ENCODE measurements at places on chromosomes 7 and 10.
A peak's percentile ranks its signal among the peaks of the same experiment; 100 is the strongest.

GRCh38 chr10:130463876-130464364, 327.7 kb downstream of the GLRX3 start:
- no peak for DNase-seq

DNA sequence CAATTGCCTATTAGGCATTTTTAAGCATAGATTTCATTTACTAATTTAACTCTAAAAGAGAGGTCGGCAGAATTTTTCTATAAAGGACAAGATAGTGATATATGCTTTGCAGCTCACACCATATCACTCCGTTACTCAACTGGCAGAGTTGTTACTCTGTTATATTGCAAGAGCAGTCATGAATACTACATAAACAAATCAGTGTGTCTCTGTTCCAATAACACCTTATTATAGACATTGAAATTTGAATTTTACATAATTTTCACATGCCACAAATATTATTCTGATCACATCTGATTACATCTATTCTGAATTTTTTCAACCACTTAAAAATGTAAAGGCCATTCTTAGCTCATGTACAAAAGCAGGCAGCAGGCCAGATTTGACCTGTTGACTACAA, 853.9 kb upstream of the LRRTM3 start:
- DNase-seq = no peak

DNA sequence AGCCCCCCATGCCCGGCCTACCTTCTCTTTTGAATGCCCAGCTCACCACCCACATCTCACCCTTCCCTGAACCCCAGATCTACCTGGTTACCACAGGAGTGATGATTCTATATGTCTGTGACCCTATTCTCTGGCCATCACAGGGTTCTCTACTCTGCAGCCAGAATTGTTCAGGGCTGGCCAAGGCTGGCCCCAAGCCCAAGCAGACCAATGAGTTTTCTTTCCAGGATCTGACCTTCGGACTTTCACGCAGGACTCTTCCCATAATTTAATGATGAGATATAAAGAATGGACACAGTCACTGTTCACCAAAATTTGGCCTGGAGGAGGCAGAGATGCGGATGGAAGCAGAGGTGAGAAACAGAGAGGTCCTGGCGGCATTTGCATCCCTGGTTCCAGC, 72.6 kb downstream of the PIP4K2A start:
- no peak for DNase-seq

- DNase-seq = no peak
Measured at GRCh38 chr10:91610444-91610843, 22.4 kb downstream of the PPP1R3C start.

GRCh38 chr10:12975906-12976305, 25.6 kb downstream of the CCDC3 start:
- DNase-seq = no peak

DNA sequence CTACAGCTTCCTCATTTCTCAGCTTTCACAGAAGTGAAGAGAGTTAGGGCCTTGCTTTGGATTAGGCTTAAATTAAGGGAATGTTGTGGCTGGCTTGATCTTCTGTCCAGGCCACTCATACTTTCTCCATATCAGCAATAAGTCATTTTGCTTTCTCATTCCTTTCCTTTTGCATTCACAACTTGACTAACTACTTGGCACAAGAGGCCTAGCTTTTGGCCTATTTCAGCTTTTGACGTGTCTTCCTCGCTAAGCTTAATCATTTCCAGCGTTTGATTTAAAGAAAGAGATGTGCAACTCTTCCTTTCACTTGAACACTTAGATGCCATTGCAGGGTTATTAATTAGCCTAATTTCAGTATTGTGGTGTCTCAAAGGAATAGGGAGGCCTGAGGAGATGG, 712.0 kb downstream of the INHBA start:
- no peak for DNase-seq

- DNase-seq = peak; percentile 89
Measured at GRCh38 chr10:93746844-93747284, 10.9 kb upstream of the LGI1 start.

GRCh38 chr10:13787015-13787421, 200.3 kb downstream of the PRPF18 start:
- no peak for DNase-seq

- DNase-seq = no peak
Measured at GRCh38 chr7:24284699-24285506, 913 bp downstream of the NPY start.

DNA sequence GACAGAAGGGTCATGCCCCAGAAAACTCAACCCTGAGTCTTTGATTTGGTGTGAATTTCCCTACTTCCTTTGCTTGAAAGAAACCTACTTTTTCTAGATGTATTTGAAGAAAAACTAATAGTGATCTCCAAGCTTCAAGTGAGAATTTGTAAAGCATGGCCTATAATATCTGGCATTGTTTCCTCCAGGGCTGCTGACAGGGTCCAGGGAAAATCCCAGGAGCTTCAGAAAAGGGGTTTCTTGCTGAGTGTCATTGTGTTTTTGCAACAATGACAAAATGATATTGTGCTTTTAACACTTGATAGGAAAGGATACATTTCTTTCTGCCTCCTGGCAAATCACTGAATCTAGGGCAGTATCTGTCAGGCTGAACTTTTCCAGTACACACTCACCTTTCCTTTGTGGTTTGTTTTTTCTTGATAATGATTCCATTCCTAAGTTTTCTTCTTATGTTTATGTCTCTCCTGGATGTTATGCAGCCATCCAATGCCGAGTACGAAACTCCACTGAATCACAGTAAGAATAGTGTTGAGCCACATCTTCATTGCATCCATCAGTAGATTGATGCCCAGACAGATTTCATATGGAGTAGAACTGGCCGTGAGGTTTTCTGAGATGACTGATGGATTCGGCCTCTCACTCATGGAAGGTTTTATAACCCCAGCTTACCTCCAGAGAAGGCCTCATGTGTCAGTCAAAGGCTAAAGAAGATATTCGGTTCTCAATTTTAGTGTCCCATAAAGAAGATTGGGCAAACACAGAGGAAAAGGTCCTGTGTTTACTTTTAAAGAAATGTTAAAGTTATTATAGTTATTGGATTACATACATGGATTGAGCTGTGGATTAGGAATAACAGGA, 76.9 kb upstream of the STEAP1B start:
- no peak for DNase-seq

DNA sequence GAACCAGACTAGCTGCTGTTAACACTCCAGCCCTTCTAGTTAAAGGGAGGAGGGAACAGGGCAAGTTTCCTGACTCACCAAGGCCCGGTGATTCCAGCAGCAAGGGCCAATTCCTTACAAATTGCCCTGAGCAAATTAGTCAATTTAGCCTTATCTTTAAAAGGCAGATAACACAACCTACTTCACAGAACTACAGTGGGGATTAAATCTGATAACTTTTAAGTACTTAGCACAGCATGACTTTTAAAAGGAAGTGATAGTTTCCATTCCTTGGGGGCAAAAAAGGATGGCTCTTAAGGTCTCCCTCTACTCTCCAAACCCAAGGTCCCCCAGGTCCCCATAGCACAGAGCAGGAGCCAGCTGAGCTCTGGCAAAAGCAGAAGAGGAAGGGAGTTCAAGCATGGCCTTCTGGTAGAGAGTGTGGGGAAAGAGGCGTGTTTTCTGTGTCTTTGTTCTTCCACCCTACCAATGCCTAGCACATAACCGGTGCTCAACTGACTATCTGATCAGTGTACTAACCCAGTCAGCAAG, 4.0 kb downstream of the CDCA7L start:
- peak; percentile 19 for DNase-seq

DNA sequence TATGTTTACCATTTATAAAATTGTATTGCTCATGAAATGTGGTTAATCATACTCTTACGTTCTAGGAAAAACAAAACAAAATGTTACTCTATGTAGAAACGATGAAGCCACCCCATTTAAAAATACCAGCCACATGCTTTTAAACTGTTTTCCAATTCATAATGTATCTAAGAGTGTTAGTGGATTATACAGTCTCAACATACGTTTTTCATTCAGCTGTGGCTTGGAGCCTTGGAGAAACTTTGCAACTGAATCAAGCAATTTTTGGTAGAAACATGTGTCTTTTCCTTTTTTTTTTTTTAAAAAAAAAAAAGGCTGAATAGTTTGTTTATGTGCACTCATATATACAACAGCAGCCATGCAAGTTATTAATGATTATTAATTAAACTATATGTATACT, 378.0 kb upstream of the SEMA3D start:
- DNase-seq = no peak

GRCh38 chr7:114889646-114890285, 32.1 kb upstream of the MDFIC start:
- no peak for DNase-seq

DNA sequence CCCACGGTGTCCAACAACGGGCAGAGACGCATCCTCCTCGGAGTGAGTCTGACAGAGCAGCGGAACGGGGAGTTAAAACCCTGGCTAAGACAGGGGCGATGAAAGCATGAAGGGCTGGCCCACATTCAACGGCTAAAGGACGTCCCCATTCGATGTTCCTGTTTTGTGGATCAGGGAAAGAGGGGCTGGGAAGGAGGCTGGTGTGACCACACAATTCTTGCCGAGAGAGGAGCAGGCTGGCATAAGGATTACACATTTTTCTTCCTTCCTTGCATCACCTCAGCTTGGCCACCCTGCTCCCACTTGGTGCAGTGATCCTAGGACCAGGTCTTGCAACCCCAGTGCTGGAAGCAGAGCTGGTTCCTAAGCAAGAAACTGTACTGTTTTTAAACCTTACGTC, 67.7 kb downstream of the GNA12 start:
- DNase-seq = no peak

DNA sequence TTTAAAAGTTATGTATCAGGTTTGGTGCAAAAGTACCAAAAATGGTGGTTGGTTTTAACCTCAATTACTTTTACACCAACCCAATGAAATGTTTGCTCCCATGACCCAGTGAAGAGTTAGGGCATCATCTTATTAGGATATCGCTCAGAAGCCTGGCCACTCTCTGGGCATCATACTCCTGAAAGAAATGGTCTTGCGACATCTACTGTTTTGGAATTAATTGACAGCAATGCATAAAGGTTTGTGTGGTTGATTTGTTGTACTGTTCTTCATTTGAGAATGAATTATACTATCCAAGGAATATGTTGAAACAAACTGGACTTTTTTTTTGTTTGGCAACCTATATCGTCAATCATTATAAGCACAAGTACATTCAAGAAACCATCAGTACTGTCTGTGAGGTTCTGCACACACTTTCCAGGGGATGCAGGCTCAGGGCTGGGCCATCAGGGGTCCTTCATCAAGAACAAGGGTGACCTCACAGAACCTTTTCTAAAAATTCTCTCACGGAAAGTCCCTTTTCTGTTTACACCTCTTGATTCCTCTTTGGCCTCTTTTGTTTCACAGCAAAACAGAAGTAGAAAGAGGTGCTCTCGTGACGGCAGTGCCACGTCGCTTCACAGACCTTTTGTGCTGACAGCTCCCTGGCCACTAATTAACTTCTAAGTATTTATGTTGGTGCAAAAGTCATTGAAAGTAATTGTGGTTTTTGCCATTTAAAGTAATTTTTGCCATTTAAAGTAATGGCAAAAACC, 117.2 kb upstream of the KLF6 start:
- no peak for DNase-seq

GRCh38 chr7:10685040-10685439, 288.6 kb upstream of the PHF14 start:
- DNase-seq = no peak

DNA sequence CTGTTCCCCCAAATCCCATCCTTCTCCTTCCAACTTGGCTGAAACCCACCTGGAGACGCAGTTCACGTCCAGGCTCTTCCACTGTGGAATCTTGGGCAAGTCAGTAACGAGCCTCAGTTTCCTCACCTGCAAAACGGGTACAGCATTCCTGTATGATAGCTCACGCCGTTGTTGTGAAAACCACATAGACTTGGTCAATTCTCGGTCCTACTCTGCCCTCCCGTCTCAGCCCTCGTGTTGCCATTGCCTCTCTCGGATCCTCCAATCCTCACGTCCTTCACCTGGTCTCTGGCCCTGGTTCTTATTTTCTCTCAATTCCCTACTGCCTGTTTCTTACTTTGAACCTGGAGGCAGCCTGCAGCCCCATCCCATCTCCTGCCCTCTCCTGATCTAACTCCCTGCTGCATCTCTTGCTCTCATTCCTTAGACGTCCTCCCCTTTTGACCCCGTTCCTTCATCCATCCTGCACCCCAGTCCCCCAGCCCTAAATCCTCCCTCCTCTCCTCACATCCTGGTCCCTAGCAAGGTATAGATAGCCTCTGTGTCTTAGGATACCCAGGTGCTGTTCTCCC, 2.0 kb upstream of the MUC12 start:
- DNase-seq = no peak

DNA sequence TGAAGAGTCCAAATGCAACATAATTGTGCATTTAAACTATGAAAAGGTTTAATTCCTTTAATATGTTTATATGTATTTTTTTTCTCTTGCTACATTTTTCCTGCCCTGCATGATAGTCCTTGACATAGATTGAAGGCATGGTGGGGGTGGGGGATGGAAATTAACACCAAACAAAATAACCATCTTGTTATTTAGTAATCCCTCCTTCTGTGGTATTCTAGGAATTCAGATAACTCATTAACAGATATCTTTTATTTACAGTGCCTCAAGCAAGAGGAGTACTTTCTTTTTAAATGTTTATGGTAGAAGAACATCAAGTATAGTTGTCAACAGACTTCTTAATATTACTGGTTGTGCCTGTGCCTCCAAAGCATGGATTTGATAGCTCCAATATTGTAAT, 337.6 kb upstream of the SEMA3A start:
- DNase-seq = no peak

DNA sequence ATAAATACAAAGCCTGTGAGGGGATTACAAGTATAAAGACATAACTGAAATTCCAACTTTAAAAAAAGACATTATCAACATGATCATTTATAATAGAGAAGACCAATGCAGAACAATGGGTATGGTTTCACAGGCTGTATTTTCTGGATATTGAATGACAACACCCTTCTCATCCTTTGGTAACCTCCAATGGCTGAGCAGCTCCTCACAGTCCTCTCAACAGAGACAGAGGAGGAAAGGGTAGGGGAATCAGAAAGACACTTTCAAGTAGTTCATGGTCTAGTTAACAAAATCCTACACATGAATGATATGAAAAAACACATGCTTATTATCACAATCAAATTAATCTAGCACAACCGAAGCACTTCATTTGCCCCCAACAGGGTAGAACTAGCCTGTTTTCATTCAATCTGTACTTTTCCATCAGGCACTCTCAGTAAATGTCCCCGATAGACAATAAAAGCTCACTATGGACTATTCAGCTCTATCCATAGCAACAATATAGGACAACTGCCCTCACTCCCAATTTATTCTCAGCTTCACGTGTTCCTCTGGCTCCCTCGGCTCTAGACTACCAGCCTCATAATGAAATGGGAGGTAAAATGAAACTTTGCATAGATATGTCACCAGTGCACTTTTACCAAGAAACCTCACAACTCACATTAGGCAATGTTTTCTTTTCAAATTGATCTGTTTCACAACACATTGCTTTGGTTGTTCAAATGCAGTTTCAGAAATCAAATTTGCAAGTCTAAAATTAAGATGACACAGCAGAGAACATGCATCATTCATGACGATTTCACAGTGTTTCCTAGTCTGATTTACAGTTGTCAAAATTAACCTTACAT, 211.4 kb downstream of the THSD7A start:
- DNase-seq = no peak
